Progenitor cell of endocrine pancreas (in vitro differentiated cells): ENCODE measurements at places on chromosomes 12 and 14.

- DNase-seq, result no peak
Observed at GRCh38 chr12:3207858-3208257, 130.7 kb downstream of the TSPAN9 start.

- no peak for DNase-seq
Observed at GRCh38 chr12:38555620-38556591, 239.3 kb downstream of the ALG10B start.

GRCh38 chr12:46674800-46675199 lies 151.0 kb downstream of the SLC38A4 start:
- no peak for DNase-seq

GRCh38 chr14:63671987-63672386 lies 30.3 kb upstream of the WDR89 start:
- DNase-seq, result no peak

DNA sequence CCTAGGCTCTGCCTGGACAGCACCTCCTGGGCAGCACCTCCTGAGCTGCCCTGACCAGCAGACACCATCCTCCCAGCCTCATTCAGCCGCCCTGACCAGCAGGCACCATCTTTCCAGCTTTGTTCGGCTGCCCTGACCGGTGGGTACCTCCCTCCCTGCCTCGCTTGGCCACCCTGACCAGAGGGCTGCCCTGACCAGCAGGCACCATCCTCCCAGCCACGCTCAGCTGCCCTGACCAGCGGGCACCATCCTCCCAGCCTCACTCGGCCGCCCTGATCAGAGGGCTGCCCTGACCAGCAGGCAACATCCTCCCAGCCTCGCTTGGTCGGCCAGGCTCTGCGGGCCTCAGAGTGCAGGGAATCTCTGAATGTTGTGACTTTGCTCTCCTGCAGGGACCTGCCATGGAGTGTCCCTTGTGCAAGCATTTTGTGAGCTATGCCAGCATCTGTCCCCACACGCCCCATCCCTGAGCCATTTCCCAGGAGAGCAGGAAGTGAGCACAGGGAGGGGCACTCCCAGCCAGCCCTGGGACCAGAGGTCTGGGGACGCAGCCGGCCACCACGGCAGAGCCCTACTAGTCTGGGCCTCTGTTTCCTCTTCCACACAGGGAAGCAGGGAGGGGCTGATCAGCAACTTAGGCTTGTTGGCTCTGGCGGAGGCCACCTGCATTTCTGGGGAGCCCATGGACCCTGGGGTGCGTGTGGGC lies 265.5 kb downstream of the SEC23A start:
- DNase-seq, result no peak

GRCh38 chr12:127657036-127657435 lies 609.9 kb upstream of the TMEM132C start:
- no peak for DNase-seq

DNA sequence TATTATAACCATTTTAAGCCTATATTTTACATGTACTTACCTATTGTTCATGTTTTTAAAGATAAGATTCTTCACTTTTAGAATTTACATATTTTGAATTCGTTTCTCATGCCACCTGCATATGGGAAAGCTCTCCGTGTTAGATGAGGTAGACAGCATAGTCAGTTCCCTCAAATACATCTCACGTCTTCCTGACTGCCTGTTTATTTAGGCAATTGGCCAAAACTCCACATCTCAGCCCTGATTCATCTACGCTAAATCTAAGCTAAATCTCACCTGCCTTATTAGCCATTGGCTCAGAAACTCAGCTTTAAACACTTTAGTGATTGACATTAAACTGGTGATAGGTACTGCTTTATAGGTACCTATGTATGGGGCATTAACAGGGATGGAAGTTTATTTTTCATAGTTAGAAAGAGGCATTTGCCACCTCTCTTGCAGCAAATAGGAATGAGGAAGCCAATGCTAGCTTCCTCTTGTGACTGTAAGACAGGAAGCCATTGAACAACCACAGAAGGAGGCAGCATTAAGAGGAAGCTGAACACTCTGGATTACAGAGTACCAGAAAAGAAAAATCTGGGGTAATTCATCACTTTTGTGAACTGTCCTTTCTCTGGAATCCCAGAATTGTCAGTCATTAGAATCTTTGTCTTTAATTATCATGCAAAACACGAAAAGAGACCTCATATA lies 111.9 kb downstream of the LRFN5 start:
- DNase-seq, result no peak

DNA sequence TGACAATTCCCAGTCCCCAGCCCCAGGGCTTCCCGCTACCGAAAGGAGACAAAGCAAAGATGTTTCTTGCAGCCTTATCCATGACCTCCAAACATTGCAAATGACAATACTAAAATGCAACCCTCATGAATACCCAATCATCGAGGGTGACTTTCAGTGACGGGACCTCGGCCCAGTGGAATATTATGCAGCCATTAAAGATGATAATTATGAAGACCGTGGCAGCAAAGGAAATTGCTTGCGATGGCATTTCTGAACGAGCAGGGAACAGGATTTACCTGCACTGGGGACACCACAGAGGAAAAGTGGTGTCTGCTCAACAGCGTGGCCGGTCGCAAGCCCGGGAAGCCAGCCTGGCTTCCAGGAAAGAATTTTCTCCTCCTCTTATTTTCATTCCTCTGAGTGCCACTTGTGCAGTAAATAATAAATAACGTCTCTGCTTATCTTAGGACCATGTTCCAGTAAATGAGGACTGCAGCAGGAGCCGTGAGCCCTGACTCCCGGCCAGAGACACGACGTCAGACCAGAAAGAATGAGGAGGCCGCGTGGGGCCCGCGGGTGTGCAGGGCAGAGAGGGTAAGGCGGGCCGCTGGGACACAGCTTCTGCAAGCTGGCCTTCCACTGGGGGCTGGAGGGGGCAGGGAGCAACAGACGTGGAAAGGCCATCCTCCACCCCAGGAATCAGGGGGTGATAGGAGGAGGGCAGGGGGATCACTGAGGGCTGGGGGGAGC lies 6.6 kb downstream of the C14orf180 start:
- DNase-seq, result no peak

DNA sequence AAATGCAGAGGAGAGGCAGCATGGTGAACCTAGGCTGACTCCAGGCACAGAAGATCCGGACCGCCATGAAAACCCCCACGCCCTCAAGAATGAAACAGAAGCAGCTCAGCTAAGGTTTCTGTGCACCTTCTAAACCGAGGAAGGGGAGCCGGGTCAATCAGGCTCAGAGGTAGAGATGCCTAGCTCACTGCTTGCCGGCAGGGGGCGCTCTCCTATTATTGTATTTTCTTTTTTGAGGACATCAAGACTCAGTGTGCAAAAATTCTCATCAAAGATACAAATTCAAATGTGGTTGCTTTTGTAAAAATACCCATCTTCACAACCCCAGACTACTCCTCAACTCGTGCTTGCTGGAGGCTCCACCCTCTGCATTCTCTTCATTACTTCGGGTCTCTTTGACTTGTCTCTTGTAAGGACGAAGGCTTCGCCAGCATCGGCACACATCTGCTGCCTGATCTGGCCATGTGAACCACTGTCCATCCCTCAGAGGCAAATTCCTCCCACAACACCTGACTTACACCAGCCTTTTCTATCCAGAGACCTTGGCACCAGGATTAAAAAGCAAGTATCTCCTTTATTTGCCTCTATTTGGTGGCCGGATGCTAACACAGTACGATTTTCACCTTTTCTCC lies 33.4 kb upstream of the RNASE3 start:
- peak; percentile 55 for DNase-seq

GRCh38 chr12:48592591-48593086 lies 22.8 kb upstream of the LALBA start:
- DNase-seq, result no peak
